Memory B cell (primary cell): ENCODE measurements at places on chromosomes 3 and 15.

- DNase-seq, result no peak
Measured at GRCh38 chr3:66227051-66227450, 6.2 kb downstream of the SLC25A26 start.

- DNase-seq, result no peak
Measured at GRCh38 chr3:45774581-45775521, 21.5 kb downstream of the SLC6A20 start.

GRCh38 chr15:66154581-66154980 is 99.0 kb downstream of the MEGF11 start:
- no peak for DNase-seq

GRCh38 chr15:57769266-57769665 is 62.8 kb downstream of the POLR2M start:
- no peak for DNase-seq

DNA sequence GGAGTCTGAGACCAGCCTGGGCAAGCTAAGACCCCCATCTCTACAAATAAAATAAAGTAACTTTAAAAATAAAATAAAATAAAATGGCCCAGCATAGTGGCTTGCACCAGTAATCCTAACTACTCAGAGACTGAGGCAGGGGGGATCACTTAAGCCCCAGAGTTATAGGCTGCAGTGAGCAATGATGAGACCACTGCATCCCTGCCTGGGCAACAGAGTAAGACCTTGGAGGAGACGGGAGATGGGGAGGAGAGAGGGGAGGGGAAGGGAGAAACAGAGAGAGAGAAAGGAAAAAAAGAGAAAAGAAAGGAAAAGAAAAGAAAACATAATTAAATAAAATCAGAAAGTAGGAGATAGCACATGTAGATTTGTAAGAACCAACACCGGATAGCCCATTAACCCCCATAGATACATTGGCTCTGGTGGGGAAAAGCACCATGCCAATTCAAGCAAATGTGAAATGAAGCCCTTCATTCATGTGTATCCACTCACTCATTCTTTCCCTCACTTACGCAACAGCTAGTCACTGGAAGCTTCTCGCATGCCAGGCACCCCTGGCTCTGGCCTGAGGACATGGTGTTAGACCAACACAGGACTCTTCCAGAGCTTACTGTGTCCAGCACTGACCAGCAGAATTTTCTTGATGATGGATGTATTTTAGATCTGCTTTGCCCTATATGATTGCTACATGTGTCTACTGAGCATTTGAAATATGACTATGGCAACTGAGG is 183.2 kb downstream of the MAGI1 start:
- DNase-seq, result no peak

DNA sequence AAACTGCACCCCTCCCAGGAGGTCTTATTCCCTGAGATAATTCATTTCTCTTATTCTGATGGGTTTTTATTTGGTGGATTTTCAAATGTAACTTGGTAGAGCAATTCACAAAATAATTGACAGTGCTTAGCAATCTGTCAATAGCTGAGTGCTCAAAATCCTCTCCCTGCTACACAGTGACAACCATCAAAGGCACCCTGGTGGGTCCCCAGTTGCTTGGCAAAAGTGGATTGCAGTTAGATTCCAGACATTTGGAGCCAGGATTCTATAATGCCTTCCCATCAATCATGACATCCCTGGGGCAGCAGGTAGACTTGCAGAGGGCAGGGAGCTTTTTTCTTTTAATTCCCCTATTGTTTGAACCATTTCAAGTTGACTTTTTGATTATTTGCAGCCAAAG is 59.0 kb downstream of the FHIT start:
- no peak for DNase-seq

DNA sequence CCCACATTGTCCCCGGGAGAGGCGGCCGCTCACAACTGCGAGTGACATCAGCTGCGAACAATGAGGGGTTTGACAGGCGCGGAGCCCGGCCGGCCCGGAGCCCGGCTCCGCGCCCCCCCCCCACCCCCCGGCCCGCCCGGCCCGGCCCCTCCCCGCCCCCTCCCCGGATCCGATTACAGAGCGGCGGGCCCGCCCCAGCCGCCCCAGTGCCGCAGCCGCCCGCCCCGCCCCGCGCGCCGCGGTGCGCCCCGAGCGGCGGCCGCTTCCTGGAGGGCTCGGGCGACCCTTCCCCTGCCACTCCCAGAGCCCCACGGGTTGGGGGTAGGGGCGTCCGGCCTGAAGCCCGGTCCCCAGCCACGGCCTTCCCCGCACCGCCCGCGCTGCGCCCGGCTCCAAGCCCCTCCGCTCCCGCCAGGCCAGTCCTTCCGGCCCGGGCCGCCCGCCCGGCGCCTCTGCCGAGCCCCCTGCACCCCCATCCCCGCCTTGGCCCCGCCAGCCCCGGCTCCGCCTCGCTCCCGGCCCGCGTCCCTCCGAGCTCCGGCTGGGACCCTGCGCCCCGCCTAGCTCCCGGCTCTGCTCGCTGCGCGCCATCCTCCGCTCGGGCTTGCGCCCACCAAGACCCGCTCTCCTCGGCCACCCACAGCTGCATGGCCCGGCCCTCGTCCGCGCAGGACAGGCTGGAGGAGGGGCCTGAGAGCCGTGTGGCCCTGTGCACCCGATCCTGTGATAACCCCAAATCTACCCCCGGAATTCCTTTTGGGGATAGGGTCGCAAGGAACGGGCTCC is at the start of gene PCBP4:
Gene PCBP4 (minus strand): TSS at position 71 of the 786 bp plus-strand sequence. CDS start 6,214 bp downstream, outside the sequence.
- DNase-seq, result peak; percentile 38

GRCh38 chr3:33980252-33980651 is 181.8 kb downstream of the PDCD6IP start:
- no peak for DNase-seq

DNA sequence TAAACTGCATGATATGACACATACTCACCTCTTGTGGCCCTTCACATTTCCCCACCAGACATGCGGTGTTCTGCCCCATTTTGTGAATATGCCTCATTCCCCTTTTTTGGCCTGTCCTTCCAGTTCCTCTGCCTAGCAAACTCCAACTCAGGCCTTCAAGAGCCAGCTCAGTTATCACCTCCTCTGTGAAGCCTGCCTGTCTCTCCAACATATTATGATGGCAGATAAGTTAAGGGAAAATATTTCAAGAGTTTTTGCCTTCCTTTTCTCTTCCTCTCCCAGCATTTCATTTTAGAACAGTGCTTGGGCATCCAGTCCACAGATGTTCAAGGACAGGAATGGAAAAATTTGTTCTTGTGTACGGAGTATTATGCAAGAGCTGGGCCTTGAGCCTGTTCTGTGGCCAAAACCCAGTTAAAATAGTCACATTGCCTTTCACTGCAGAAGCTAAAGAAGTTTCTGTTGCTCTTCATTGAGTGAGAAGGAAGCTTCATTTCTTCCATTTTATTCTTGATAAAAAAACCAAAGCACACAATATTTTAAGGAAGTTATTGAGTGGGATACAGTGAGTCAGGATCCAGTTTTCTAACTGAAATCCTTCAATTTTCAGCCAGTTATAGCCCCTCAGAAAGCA is 192.0 kb downstream of the GHSR start:
- no peak for DNase-seq

GRCh38 chr3:69496856-69497255 is 111.0 kb upstream of the FRMD4B start:
- DNase-seq, result no peak

- no peak for DNase-seq
Measured at GRCh38 chr15:82314769-82315518, 34.3 kb downstream of the GOLGA6L10 start.

DNA sequence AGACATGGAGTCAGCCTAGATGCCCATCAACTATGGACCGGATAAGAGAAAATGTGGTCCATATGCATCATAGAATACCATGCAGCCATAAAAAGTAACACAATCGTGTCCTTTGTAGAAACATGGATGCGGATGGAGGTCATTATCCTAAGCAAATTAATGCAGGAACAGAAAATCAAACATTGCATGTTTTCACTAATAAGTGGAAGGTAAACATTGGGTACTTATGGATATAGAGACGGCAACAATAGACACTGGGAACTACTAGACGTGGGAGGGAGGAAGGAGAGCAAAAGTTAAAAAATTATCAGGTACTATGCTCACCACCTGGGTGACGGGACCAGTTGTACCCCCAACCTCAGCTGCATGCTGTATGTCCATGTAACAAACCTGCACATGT is 2.5 kb downstream of the PLD1 start:
- no peak for DNase-seq

DNA sequence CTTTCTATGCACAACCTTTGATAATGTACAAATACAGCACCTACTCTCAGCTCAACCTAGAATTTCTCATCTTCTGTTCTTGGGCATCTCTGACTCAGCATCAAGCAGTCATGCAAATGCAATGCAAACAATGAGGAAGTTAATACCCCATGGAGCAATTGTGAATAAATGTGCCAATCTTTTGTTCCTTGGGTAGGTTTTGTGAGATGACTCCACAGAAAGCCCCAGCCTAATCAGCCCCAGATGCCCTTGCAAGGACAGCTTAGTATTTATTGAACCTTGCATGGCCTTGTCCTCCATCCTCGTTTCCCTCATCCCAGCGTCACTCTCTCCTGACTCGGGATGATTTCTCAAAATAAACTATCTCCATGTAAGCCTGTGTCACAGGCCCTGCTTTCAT is 494.7 kb upstream of the NECTIN3 start:
- DNase-seq, result no peak

- DNase-seq, result no peak
Measured at GRCh38 chr15:77798151-77798835, 165.6 kb upstream of the LINGO1 start.

DNA sequence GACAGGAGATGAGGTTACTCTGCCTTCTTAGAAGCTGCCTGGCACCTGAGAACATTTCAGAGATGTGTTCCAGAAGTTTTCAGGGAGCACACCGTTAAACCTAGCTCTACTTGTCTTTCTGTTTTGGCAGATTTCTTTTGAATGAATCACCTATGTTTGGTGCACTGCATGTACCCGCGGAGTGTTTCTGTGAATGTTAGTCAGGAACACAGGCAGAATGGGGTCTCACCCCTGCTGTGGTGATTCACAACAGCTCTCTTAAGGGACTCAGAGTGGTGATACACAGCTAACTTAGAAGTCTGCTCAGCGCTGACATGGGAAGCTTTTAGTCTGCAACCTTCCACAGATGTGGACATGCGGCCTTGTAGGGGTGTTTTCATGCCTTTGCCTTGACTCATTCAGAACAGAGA is 24.0 kb downstream of the TSEN2 start:
- no peak for DNase-seq

- DNase-seq, result no peak
Measured at GRCh38 chr15:62439543-62440016, 274.5 kb upstream of the C2CD4B start.

GRCh38 chr3:126535636-126536035 is 11.7 kb downstream of the CHST13 start:
- no peak for DNase-seq

DNA sequence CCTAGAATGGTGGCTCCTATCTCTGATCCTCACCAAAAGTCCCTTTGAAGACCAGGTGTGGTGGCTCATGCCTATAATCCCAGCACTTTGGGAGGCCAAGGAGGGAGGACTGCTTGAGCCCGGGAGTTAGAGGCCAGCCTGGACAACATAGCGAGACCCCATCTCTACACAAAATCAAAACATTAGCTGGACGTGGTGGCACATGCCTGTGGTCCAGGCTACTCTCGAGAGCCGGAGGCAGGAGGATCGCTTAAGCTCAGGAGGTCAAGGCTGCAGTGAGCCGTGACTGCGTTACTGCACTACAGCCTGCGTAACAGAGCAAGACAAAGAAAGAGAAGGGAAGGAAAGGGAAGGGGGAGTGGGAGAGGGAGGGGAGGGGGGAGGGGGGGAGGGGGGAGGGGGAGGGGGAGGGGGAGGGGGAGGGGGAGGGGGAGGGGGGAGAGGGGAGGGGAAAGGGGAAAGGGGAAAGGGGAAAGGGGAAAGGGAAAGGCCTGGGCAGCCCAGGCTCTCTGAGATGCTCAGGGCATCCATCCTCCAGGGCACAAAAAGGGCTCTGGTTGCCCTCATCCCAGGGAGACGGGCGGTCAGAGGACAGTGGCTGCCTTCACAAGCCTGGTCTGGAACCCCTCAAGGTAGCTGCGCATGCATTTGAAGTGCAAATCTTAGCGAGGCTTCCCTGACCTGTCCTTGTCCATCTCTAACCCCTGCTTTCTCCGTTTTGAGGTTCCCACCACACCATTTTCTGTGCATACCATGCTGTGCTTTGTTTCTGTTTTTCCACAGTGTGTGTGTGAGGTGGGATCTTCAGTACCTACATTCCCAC is 76.1 kb downstream of the LDHAL6B start:
- no peak for DNase-seq

GRCh38 chr3:14487821-14488220 is 52.3 kb downstream of the GRIP2 start:
- DNase-seq, result no peak

DNA sequence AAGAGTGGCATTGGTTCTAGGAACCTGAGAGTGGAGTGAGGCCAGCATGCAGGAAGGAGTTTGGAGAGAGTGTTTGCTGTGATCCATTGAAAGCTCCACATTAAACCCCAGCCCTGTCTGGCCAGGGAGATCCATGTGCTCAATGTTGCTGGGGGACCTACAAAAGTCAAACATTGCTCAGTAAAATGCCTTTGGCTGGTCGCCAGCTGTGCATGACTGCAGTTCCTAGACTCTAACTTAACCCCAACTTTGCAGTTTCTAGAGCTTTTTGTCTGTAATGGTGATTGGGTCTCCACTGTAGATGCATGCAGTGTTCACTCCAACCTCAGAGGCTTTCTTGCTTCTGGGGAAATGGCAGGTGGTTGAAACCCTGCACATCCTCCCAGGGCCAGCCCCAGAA is 99.7 kb upstream of the ABHD17C start:
- no peak for DNase-seq

GRCh38 chr15:67232591-67232990 is 21.9 kb downstream of the AAGAB start:
- no peak for DNase-seq

DNA sequence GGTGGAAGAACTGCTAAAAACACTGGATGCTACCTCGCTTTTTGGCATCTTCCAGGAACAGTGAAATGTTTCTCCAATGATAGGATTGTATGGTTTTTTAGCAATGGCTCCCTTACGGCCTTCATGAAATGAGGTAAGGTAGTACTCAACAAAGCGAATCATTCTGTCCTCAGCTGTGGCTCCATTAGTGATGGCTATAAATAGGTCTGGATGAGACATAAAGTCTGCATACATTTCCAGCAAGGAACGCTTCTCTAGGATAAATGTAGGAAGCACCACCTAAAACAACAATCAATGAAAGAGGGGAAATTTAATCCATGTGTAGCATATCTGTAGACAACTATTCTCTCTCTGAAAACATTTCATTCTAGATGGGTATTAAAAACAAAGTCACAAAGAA is 32.4 kb upstream of the SNX4 start:
- no peak for DNase-seq

GRCh38 chr3:172279191-172279640 is 169.0 kb downstream of the GHSR start:
- DNase-seq, result no peak
